ENCODE measurements at places on chromosomes 5 and 9.

GRCh38 chr5:161411156-161411555, 135.4 kb downstream of the GABRB2 start:
- no peak for DNase-seq

DNA sequence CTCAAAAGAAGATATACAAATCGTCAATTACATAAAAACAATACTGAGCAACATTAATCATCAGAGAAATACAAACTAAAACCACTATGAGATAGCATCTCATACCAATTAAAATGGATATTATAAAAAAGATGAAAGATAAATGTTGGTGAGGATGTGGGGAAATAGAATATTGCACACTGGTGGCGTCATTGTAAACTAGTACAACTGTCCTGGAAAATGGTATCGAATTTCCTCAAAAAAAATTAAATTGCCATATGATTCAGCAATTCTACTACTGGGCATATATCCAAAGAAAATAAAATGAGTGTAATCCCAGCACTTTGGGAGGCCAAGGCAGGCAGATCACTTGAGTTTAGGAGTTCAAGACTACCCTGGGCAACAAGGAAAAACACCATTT, 326.0 kb upstream of the FTMT start:
- no peak for DNase-seq

DNA sequence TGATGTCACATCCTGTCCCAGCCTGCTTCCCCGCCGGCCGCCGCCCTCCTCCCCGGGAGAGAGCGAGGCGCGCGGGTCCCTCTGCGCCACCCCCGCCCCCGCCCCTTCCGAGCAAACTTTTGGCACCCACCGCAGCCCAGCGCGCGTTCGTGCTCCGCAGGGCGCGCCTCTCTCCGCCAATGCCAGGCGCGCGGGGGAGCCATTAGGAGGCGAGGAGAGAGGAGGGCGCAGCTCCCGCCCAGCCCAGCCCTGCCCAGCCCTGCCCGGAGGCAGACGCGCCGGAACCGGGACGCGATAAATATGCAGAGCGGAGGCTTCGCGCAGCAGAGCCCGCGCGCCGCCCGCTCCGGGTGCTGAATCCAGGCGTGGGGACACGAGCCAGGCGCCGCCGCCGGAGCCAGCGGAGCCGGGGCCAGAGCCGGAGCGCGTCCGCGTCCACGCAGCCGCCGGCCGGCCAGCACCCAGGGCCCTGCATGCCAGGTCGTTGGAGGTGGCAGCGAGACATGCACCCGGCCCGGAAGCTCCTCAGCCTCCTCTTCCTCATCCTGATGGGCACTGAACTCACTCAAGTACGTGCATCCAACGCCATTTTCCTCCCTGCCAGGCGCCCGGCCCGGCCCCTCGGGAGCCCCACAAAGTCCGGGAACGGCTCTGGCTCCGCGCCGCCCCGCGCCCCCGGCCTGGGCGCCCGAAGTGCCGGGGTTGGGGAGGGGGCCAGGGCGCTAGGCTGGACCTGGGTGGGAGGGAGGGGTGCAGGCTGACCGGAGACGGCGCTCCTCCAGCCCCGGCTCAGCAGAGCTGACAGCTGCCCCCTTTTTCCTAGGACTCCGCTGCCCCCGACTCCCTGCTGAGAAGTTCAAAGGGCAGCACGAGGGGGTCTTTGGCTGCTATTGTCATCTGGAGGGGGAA, 12.0 kb upstream of the OLFM1 start:
- peak; percentile 45 for DNase-seq

- DNase-seq = no peak
Observed at GRCh38 chr9:123912167-123912897, 17.6 kb downstream of the DENND1A start.
